ENCODE measurements at places on chromosomes 5 and 9. TPM values are rescaled to one million over a fixed set of nuclear protein-coding genes. Genes with fewer than 3 reads are reported as not detected.

Gene LHX6
- polyA plus RNA-seq: 0.46 TPM

Gene EXOC3
- 24.7 TPM for polyA plus RNA-seq

Gene PDE8B
- 5.9 TPM for polyA plus RNA-seq

Gene FOXD4L5
- not detected for polyA plus RNA-seq

Gene FOXI1
- polyA plus RNA-seq: not detected

Gene ACSL6
- polyA plus RNA-seq: 6.5 TPM

Gene NME5
- polyA plus RNA-seq: 15.7 TPM

Gene FRMD3
- 4.5 TPM for polyA plus RNA-seq

Gene PAPPA
- polyA plus RNA-seq: 1.1 TPM

Gene TOR4A
- polyA plus RNA-seq: 0.49 TPM

Gene ADRA1B
- polyA plus RNA-seq: 1.8 TPM

Gene AQP7
- polyA plus RNA-seq: 3.5 TPM

Gene ADAMTS16
- 0.08 TPM for polyA plus RNA-seq

DNA sequence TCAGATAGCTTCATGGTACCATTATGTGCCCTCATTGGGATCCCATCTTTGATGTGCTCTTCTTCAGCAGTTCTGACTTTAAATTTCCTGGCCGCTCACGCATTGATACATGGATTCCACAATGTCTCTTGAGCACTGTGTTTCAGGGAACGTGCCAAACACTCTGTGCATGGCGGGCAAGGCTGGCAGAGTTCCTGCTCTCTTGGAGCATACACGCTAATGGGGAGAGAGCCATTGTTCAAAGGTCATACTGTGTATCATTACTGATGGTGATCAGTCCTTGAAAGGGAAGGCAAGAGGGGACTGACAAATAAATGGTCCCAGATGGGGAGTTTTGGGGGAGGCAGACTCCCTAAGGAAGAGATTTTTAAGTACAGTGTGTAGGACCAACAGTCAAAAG is 52.3 kb downstream of the AMBP start:
- DNase-seq: no peak

GRCh38 chr5:171984748-171985419 is 21.6 kb downstream of the FBXW11 start:
- DNase-seq: no peak

GRCh38 chr5:134967607-134968006 is at the start of gene CATSPER3:
Gene CATSPER3, plus strand, starts transcription at chr5:134967907. Its CDS starts 85 bp downstream, at chr5:134967992.
- DNase-seq: no peak

DNA sequence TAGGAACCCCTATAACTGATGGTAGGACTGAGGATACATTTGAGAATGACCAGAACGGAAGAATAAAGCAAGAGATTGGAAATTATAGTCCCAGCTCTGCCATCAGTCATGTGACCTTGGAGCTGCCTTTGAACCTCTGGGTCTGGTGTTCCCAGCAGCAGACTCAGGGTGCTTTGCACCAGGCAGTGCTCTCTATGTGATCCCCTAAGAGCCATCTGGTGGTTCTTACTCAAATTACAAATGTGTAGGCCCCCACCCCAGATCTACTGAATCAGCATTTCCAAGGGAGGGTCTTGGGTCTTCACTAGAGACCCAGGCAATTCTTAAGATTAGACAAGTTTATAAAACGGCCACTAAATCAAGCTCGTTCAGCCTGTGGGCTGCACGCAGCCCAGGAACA is 40.2 kb upstream of the PRDM12 start:
- DNase-seq: no peak

DNA sequence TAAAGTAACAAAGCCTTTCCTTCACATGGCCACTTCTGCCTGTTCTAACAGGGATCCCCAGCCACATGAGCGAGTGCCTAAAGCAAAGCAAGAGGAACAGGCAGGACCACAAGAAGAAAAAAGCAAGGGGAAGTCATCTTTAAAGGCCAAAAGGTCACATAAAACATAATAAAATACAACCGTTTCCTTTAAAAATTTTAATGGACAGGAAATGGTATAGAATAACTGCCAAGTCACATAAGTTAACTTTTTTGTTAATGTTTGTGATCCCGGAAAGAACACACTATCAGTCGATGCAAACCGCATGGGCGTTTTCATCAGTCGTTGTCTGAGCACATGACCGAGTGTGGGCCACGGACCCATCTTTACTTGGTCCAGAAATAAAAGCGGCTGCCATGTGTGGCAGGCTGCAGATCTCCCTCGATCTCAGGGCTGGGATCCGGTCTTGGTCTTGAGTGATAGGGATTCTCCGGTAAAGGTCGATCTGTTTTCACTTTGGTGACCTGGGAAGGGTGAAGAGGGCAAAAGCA is 15.6 kb downstream of the NDUFA8 start:
- no peak for DNase-seq

GRCh38 chr5:149865746-149866145 is 78.8 kb downstream of the PDE6A start:
- DNase-seq: peak; percentile 9

- no peak for DNase-seq
These were observed 4.8 kb upstream of the ZNF79 start for GRCh38 chr9:127419348-127419747.

- no peak for DNase-seq
These were observed 155.3 kb downstream of the ADAMTS12 start for GRCh38 chr5:33736510-33736909.

DNA sequence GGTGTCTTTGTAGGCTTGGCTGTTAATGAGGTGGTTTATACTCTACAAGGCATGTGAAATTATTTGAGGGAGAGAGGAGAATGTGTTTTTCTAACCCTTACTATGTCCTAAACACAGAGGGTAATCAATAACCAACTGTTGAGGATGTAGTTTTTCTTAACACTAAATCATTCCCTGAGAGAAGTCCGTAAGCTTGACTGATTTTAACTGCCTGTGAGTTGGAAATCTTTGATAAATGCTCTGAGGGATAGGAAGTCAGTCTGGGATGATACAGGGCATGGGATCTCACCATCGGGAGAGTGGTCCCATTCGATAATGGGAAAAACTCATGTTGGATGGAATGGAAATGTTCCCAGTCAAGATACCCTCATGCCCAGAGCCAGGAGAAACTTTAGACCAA is 249.6 kb downstream of the PDZD2 start:
- no peak for DNase-seq

DNA sequence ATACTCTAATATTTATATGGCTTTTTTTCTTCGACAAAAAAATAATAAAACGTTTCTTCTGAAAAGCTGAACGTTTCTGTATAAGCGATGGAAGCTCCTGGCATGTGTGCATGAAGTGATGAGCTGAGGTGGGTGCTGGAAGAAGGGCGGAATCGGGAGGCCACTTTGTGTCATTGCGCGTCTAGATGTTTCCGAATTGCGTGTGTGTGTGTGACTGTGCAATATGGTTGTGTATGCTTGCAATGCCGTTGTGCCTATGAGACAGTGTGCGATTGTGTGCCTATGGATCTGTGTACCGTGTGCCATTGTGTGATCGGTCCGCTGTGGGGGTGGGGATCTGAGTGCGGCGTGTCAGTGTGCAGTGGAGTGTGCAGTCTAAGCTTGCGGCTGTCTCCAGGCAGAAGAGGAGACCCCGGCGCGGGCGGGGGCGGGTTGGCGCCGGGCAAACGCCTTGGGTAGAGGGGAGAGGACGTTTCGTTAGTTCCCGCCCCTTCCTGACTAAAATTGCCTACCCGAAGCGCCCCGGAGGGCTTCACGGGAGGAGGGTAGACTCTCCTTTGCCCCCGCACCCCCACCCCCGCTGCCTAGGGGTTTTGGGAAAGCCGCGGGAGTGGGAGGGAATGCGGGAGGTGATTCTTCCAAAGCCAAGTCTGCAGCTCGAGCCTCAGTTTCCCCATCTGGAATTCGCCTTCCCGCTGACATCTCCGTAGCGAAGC is 24.2 kb downstream of the PCDHGC5 start:
- peak; percentile 74 for DNase-seq

- DNase-seq: no peak
These were observed 790 bp downstream of the PTAR1 start for GRCh38 chr9:69759021-69759420.

- DNase-seq: no peak
These were observed 26.1 kb downstream of the TTC23L start for GRCh38 chr5:34865091-34865490.

DNA sequence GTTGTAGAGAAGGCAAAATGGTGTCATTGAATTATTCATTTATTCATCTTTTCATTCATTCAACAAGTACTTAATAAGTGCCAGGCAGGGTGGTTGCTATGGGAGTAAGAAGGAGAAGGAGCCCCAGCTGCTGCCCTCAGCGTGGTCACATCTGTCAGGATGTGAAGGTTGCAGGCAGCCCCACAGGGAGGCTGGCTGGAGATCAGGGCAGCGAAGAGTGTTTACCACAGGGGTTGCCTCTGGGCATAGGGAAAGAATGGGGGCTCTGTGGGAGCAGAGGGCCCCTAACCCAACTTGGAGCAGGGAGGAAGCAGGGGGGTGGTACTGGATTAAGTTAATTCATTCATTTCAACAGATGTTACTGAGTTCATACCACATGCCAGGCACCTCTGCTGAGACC is 6.0 kb downstream of the PCDH12 start:
- DNase-seq: no peak

- no peak for DNase-seq
These were observed 91.9 kb upstream of the STC2 start for GRCh38 chr5:173420108-173420507.

- DNase-seq: no peak
These were observed 322.4 kb downstream of the TMEM167A start for GRCh38 chr5:82754759-82755158.

GRCh38 chr5:152184266-152184665 is 220.8 kb downstream of the NMUR2 start:
- no peak for DNase-seq

- no peak for DNase-seq
These were observed 22.9 kb downstream of the OR2V2 start for GRCh38 chr5:181170237-181170825.

- DNase-seq: no peak
These were observed 389.5 kb downstream of the ACTL7B start for GRCh38 chr9:108466304-108466703.

DNA sequence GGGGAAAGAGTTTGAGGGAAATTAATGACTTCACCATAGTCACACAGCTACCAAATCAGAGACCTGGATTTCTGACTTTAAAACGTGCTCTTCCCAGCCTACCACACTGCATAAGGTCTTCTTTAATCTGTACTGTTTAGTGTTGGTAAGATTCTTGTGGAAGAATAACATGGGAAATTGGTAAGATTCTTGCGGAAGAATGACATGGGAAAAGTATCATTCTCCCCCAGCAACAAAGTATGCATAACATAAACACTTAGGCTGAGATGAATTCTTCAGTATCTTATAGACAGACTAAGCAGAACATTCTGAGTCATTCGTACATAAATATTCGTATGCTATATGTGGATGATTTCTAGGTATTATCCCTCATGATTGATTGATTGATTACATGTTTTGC is 170.4 kb downstream of the FOCAD start:
- no peak for DNase-seq
